Daoy (cell line): ENCODE measurements at places on chromosomes 2 and 18. TPM values are rescaled to one million over a fixed set of nuclear protein-coding genes. Genes with fewer than 3 reads are reported as not detected.

Gene C1GALT1C1L
- total RNA-seq: 0.12 and 1.3 TPM in 2 replicates

Gene SMYD1
- not detected in 2 replicates for total RNA-seq

Gene ALPI
- not detected in 2 replicates for total RNA-seq

Gene ADCYAP1
- total RNA-seq: 2.7 and 9.9 TPM in 2 replicates

Gene SMCHD1
- total RNA-seq: 27.4 and 37.8 TPM in 2 replicates

Gene RAB6D
- total RNA-seq: not detected in 2 replicates

Gene RAB6C
- not detected in 2 replicates for total RNA-seq

Gene TUBA4B
- total RNA-seq: not detected in 2 replicates

- no peak for DNase-seq
Observed at GRCh38 chr2:207284556-207285472, 119.1 kb upstream of the KLF7 start.

DNA sequence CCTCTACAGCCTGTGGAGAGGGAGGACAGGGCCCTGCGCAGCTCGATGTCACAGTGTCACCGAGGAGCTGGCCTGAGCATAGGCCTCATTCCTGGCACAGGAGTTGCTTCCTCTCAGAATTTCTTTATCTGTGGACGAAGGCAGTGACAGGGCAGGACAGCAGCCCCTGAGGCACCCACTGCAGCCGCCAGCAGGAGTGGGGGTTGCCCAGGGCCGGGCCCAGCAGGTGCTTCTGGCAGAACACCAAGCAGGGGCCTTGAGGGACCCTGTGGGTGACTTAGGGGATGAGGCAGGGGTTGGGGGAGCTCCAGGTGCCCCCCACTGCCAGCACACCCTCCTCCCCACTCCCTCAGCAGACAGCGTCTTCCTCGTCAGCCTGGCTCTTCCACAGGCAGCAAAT lies 290.0 kb downstream of the PHLPP1 start:
- no peak for DNase-seq

DNA sequence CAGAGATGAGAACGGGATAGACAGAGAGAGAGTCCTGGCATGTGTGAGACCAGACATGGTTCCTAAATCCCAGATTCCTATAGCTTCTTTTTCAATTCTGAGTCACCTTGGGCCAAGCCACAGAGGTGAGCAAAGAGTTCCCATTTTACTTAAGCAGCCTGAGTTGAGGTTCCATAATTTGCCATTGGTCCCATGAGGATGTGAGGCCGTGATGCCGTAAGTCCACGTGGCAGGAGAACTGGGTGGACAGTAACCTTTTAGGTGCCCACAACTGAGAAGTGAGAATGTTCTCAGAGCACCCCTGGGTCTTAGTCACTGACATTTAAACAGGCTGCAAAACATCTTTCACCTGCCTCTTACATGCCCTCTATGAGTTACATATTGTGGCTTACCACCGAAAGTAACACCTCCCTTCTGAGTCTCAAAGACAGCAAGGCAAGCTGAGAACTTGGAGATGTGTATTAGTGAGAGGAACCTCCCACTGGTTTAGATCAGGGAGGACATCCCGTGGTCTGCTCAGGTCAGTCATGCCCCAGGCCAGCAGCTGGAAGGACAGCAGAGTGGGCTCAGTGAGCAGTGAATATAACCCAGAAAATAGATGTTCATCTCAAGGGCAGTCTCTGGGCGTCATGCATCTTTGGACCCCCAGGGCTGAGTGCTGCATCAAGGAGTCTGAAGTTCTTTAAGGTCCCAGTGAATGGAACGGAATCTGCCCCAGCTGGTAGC lies 127.9 kb upstream of the LGALSL start:
- no peak for DNase-seq

DNA sequence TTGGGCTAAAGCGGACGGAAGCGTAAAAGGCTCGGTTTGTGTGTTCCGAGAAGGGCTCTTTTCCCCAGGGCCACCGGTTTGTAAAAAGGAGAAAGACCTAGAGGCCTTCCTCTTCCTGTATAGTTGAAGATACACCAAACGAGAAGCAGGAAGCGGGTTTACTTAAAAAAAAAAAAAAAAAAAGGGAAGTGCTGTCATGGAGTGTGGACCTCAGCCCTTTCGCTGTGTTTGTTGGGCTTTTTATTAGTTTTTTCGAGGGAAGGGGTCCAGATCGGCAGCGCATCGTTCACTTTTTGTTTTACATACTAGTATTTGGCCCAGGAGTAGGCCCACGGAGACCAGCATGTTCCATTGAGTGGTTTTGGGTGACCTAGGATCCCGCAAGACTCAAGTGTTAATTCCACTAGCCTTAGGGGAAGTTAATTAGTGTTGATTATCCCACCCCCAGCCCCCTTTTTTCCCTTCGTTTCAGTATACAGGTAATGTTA lies 676 bp downstream of the ACTR2 start:
- no peak for DNase-seq

- peak; percentile 11 for DNase-seq
Observed at GRCh38 chr2:168030862-168031624, 216.4 kb downstream of the STK39 start.

DNA sequence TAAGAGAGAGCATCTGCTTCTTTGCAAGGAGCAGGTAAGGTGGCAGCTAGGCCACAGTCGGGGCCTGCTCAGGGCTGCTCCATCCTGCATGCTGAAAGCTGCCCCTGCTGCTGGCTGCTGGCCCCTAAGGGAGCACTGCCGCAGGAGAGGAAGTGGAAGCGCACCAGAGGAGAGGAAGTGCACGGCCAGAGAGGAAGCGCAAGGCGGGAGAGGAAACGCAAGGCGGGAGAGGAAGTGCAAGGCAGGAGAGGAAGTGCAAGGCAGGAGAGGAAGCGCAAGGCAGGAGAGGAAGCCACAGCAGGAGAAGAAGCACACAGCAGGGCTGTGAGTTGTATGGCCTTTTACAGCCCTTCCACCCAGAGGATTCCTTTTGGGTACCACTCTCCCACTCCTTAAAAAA lies 539.0 kb upstream of the TNP1 start:
- DNase-seq: no peak

- DNase-seq: no peak
Observed at GRCh38 chr2:218893349-218894150, 12.9 kb downstream of the WNT10A start.

DNA sequence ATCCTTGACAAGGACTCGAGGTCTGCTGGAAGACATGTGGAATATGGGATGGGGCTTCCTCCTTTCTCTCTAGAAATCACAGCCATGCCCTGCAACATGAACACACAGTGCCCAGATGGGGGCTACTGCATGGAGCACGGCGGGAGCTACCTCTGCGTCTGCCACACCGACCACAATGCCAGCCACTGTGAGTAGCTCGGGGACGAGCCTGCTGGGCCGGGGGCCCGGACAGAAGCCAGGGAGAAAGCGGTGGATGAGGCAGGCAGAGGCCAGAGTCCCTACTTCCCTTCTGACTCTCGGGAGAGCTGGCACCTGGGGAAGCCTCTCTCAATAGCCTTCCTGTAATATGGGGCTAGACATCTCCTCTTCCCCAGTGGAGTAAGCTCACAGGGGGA lies 50.5 kb downstream of the SNED1 start:
- no peak for DNase-seq

GRCh38 chr2:136086253-136087016 lies 31.5 kb downstream of the CXCR4 start:
- no peak for DNase-seq
